ENCODE measurements at places on chromosomes 1 and 21. TPM values are rescaled to one million over a fixed set of nuclear protein-coding genes. Genes with fewer than 3 reads are reported as not detected.

GRCh38 chr1:3663999-3664699 is 11.8 kb downstream of the TP73 start:
- H3K4me3 ChIP-seq: no peak overlapping the region
- no peaks in the 10 kb centered on the region for H3K4me1 ChIP-seq
- no peak for DNase-seq
- H3K27ac ChIP-seq: no peak overlapping the region

Gene MR1
- 1.2 TPM for total RNA-seq

- no peaks in the 10 kb centered on the region for H3K4me1 ChIP-seq
- no peak overlapping the region for H3K4me3 ChIP-seq
- no peaks in the 10 kb centered on the region for H3K36me3 ChIP-seq
- no peaks in the 10 kb centered on the region for H3K27me3 ChIP-seq
- no peak overlapping the region for H3K27ac ChIP-seq
Measured at GRCh38 chr1:37347104-37347649, 127.2 kb upstream of the ZC3H12A start.

- peaks cover 10% of the 10 kb centered on the region for H3K27me3 ChIP-seq
- no peak for DNase-seq
- no peaks in the 10 kb centered on the region for H3K36me3 ChIP-seq
- no peaks in the 10 kb centered on the region for H3K4me1 ChIP-seq
- no peak overlapping the region for H3K27ac ChIP-seq
Measured at GRCh38 chr1:6985549-6986276, 200.5 kb downstream of the CAMTA1 start.

Gene KIF2C
- 3.2 TPM for total RNA-seq

Gene NCAM2
- 4.6 TPM for total RNA-seq

GRCh38 chr1:47187231-47187925 is 2.5 kb downstream of the PDZK1IP1 start:
- H3K27ac ChIP-seq: no peak overlapping the region
- H3K36me3 ChIP-seq: no peaks in the 10 kb centered on the region
- DNase-seq: no peak
- no peaks in the 10 kb centered on the region for H3K27me3 ChIP-seq
- peaks cover 6% of the 10 kb centered on the region for H3K4me1 ChIP-seq

DNA sequence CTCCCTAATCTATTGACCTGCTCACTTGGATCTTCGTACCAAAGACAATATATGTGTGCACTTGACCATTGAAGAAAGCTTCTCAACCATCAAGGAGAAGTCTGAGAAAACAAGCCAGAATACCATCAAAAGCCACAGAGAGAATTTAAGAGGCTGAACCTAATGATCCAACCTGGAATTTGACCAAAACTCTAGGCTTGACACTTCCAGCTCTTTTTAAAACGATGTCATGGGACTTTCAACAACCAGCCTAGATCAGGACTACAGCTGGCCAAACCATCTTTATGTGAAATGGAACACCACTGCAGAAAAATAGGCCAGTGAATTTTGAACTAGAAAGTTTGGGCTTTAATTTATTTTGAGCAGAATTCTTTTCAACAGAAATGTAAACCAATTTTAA is 444.4 kb downstream of the LTN1 start:
- no peaks in the 10 kb centered on the region for H3K36me3 ChIP-seq
- no peaks in the 10 kb centered on the region for H3K4me1 ChIP-seq
- H3K4me3 ChIP-seq: no peak overlapping the region
- H3K27me3 ChIP-seq: no peaks in the 10 kb centered on the region
- no peak overlapping the region for H3K27ac ChIP-seq

DNA sequence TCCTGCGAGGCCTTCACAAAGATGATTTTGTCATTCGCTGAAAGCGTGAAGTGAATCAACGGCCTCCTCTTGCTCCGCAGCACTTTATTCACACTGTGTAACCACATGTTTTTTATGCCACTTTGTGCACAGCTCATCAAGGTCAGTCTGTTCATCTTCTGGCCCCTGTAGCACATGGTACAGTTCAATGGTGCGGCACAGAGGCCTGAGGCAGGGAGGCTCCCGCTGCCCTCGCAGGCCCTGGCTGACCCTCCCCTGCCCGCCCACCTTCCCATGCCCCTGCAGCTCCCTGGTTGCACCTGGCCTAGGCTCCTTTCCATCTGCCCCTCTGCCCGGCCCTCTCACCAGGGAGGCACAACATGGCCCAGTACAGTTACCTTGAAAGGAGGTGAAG is 87.5 kb downstream of the CD247 start:
- H3K4me3 ChIP-seq: no peak overlapping the region
- no peak for DNase-seq
- H3K36me3 ChIP-seq: no peaks in the 10 kb centered on the region

GRCh38 chr1:172531412-172532182 is 1.4 kb upstream of the SUCO start:
- no peaks in the 10 kb centered on the region for H3K27me3 ChIP-seq
- peak overlapping the region; percentile 98 for H3K27ac ChIP-seq
- peak overlapping the region; percentile 95 for H3K4me3 ChIP-seq
- no peaks in the 10 kb centered on the region for H3K36me3 ChIP-seq
- no peak for DNase-seq
- H3K4me1 ChIP-seq: peaks cover 3% of the 10 kb centered on the region

- H3K27me3 ChIP-seq: no peaks in the 10 kb centered on the region
- H3K27ac ChIP-seq: no peak overlapping the region
- H3K36me3 ChIP-seq: no peaks in the 10 kb centered on the region
- H3K4me3 ChIP-seq: no peak overlapping the region
Measured at GRCh38 chr1:4175566-4176405, 275.7 kb upstream of the C1orf174 start.

Gene AXDND1
- 1.1 TPM for total RNA-seq

Gene CA6
- not detected for total RNA-seq

- peaks cover 5% of the 10 kb centered on the region for H3K36me3 ChIP-seq
- no peaks in the 10 kb centered on the region for H3K27me3 ChIP-seq
- H3K4me1 ChIP-seq: peaks cover 28% of the 10 kb centered on the region
- H3K4me3 ChIP-seq: peak overlapping the region; percentile 45
- no peak for DNase-seq
- H3K27ac ChIP-seq: no peak overlapping the region
Measured at GRCh38 chr21:46637952-46638746, 2.7 kb downstream of the PRMT2 start.

DNA sequence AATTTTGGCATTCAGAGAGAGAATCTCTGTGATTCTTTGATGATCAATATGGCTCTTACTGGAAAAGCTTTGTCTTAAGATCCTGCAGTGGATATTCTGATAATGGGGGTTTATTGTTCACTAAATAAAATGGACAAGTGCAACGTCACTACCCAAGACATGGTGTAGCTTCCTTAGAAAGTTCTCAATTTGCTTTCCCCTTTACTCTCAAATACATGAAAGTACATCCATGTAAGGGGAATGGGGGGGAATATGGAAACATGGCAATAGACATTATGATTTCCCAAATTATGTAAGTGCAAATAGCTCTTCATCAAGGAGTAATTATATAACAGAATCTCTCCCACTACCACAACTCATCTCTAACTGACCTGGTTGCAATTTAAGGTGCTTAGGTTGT is 126.3 kb upstream of the DPYD start:
- peaks cover 25% of the 10 kb centered on the region for H3K4me1 ChIP-seq
- no peak overlapping the region for H3K4me3 ChIP-seq
- DNase-seq: no peak
- H3K27me3 ChIP-seq: no peaks in the 10 kb centered on the region
- H3K27ac ChIP-seq: no peak overlapping the region
- H3K36me3 ChIP-seq: no peaks in the 10 kb centered on the region

DNA sequence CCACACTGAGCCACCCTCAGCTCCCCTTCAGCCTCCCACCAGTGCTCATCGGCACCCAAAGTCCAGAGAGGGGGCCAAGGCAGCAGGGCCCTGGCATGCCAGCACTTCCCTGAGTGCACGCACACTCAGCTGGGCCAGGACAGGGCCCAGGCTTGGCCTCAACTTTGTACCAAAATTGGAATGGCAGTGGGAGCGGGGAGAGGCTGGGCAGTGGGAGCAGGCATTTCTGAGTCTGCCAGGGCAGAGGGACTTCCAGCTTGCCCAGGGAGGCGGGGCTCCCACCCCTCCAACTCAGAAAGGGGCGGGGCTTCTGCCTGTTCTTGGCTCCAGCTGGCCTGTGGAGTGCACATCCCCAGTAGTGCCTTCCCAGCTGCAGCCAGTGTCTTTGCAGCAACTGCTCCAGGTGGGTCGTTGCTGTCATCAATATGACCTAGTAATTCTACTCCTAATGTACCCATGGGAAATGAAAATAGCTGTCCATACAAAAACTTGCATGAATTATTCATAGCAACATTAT is 10.3 kb upstream of the SNX7 start:
- no peaks in the 10 kb centered on the region for H3K4me1 ChIP-seq
- H3K4me3 ChIP-seq: no peak overlapping the region
- DNase-seq: no peak
- H3K36me3 ChIP-seq: no peaks in the 10 kb centered on the region
- H3K27me3 ChIP-seq: no peaks in the 10 kb centered on the region
- H3K27ac ChIP-seq: no peak overlapping the region

DNA sequence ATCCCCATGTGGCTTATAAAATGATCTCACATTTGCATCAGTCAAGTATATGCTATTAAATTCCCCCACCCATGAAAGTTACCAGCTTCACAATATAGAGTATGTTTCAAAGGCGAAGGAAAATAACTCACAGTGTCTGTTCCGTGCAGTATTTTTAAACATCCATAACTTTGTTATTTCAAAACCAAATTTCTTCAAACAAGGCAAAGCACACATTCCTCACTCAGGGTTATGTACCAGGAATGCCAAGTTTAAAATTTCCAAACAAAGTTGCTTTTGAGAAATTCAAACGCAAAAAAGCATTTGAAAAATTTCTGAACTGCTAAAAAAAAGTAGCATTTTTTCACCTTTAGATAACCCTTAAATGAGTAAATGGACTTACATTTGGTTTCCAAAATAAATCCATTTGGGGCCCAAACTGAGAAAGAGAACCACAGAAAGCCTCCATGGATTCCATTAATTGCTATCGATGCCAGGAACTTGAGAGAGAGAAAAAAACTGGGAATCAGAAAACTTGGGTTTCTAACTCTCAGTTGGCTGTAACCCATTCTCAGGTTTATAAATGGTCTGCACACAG is 149.5 kb downstream of the SLC30A10 start:
- no peak overlapping the region for H3K27ac ChIP-seq
- H3K4me1 ChIP-seq: no peaks in the 10 kb centered on the region
- H3K36me3 ChIP-seq: no peaks in the 10 kb centered on the region
- DNase-seq: peak; percentile 23

Gene ZNF695
- 1.5 TPM for total RNA-seq

DNA sequence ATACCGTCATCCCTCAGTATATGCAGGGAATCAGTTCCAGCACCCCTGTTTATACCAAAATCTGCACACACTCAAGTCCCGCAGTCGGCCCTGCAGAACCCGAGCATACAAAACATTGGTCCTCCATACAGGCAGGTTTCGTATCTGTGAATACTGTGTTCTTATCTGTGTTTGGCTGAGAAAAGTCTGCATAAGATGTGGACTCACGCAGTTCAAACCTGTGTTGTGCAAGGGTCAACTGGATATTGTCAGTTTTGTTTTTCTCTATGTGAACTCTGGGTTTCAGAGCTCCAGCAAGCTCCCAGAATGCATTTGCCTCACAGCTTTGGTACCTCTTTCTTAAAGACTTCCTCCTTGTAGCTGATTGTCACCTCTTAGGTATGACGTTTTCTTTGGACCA is 100.6 kb downstream of the NR5A2 start:
- H3K27ac ChIP-seq: no peak overlapping the region
- no peak overlapping the region for H3K4me3 ChIP-seq
- H3K27me3 ChIP-seq: peaks cover 11% of the 10 kb centered on the region
- no peaks in the 10 kb centered on the region for H3K36me3 ChIP-seq
- H3K4me1 ChIP-seq: no peaks in the 10 kb centered on the region
- no peak for DNase-seq

GRCh38 chr1:175126347-175126746 is 58.7 kb downstream of the TNN start:
- no peaks in the 10 kb centered on the region for H3K27me3 ChIP-seq
- no peak overlapping the region for H3K4me3 ChIP-seq

DNA sequence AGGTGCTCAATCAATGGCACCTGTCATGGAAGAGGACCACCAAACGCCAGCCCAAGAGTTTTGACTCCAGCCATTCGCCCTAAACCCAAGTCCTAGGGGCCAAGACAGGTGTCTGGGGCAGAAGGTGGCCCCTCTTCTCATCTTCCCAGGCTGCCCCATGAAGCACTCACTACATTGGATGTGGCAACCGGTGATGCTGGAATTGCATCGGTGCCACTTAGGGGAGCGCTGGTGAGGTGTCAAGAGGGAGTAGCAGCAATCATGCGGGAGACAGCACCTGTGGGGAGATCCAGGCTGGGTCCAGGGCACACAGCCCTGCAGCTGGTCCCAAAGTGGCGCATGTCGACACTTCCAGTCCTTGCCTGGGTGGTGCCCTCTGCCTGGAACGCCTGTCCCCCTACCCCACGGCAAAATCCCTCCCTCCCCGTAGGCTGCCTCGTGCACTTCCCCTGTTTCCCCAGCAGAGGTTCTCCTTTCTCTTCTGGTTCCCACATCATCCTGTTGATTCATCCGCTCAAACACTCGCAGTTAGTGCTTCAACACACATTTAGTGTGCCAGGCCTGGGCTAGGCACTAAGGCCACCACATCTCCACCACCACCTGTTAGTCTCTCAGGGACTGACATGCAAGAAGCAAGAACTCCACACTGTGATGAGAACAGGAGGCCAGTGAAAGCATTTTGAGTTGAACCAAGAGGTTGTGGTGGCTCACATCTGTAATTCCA is 18.5 kb downstream of the PLA2G2D start:
- DNase-seq: peak; percentile 50
- H3K4me3 ChIP-seq: no peak overlapping the region
- no peaks in the 10 kb centered on the region for H3K36me3 ChIP-seq
- no peaks in the 10 kb centered on the region for H3K4me1 ChIP-seq
- peaks cover 6% of the 10 kb centered on the region for H3K27me3 ChIP-seq

DNA sequence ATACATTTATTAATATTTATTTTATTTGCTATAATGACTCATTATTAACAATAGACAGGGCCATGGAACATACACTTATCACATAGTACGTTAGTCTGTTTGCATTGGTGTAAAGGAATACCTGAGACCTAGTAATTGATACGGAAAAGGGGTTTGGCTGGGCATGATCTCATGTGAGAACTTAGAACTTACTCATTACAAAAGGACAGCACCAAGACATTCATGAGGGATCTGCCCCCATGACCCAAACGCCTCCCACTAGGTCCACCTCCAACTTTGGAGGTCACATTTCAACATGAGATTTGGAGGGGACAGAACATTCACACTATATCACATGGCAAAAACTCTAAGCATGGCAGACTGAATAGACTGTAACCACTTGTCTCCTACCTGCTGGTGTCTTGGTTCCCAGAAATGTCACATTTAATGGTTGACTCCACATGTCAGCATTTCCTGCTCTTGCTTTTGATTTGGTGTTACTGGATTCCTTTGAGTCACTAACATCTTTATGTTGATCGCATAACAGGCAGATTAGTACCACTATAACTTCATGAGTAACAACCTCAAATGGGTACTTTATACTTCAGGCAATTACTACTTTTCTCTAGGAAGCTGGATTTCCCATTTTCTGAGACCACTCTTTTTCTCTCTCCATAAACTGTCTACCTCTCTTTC is 3.5 kb upstream of the C1orf116 start:
- H3K27ac ChIP-seq: no peak overlapping the region
- no peaks in the 10 kb centered on the region for H3K36me3 ChIP-seq
- no peak overlapping the region for H3K4me3 ChIP-seq
